Astrocyte of the spinal cord (primary cell): ENCODE measurements at places on chromosomes 12 and 14.

DNA sequence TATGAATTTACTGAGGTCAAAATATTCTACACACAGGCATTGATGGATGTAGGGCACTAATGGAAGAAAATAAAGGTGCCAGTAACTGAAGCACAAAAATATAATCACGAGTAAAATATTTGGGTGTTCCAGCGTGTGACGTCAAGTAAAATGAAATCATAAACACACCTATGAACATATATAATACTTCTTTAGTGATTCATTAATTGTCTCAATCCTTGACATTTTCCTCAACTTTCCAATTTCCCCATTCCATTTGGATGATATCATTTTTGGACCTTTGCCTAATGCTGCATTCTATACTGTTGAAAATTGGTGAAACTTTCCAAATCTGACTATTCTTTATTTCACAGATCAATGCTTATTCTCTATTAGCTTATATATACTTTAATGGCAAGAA, 649.3 kb downstream of the GALC start:
- no peak for DNase-seq

GRCh38 chr12:108309674-108310312, 29.3 kb downstream of the CMKLR1 start:
- no peak for DNase-seq

DNA sequence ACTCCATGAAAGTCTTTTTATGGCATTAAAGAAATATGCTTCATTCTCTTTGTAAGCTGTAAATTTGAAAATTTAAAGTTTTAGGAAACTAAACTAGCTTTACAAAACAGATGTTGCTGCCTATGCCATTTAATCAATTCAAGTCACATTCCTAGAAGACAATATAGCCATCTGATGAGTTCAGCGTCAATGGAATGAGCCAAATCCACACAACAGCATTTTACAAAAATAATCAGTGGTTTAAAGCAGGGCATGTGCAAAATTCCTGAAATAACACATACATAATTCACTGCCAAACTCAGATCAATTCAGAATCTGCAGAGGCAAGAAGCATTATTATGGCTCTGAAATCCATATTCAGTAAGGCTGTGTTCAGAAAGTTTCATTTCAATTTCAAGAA, 75.6 kb downstream of the MED13L start:
- DNase-seq = peak; percentile 37

DNA sequence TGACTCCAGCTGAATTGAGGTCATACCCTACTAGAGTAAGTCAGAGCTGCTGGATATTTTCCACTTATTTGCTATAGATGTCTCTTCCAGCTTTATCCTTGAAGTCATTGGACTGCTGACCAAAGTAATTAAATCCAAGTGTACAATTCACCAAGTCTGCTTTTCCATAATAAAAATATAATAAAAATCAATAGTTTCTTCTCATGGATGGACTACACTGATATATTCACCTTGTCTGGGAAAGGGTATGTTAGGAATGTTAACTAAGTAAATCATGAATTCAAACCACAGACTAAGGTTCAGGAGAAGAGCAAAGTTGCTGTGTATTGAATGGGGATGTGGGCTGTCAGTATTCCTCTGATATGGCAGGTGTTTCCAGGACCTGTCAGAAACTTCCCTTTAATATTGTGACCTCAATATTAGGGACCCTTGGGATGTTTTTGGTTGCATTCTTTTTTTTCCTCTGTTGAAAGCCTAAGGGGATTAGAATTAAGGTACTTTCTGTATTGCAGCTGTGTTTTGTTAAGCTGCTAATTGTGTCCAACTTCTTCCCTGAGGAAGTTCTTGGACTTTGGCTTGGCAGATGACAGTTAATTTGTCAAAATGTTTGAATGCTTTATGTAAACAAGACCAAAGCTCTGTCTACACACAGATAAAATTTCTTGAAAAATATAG, 284.0 kb downstream of the ATP23 start:
- DNase-seq = no peak

DNA sequence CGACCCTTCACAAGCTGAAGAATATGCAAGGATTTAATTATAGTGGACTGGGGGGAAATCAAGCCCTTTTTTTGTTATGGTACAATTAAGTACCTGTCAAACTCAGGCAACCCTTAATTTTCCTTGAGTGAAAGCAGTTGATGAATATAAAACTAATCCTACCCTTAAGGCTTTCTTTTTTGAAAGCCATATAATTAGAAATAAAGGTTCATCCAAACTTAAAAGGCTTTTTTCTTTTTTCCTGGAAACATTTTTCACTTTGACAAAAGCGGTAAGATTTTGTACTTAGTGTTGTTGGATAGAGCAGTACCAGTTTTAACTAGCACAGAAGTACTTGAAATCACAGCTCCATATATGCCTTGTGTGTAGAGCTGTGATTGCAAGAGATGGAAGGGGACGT, 91.9 kb upstream of the MANSC4 start:
- DNase-seq = no peak

- DNase-seq = peak; percentile 36
Observed at GRCh38 chr14:33127531-33127930, 188.9 kb downstream of the NPAS3 start.

DNA sequence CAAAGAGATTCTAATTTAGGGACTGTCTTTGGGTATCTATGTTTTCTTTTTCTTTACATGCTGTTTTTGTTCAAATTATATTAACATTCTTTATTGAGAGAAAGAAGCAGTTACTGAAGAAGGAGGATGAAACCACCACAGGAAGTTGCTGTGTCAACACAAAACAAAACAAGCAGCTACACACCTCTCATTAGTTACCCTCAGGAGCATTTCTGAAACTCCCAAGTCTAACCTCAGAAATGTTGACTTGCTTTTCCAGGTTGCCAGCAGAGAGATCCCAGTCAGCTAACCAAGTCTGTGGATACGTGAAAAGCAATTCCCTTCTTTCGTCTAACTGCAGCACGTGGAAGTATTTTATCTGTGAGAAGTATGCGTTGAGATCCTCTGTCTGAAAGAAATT, 33.5 kb downstream of the CLEC1A start:
- DNase-seq = no peak

DNA sequence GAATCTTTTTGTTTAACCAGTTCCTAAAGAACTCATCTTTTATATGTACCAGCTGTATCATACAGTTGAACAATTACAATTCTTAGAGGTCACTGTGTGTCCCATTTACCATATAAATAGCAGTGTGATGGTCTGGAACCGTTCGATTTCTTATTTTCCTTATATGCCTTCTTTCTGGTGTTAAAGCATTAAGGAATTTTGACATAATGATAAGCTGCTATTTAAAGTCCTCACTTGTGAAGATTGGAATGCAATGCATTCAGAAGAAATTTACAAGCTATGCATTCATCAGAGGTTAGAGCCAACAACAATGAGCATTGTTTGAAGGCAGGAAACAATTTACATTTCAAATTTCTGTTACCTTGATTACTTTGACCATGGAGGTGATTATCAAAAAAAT, 80.0 kb upstream of the PRICKLE1 start:
- peak; percentile 22 for DNase-seq

- DNase-seq = no peak
Observed at GRCh38 chr14:91722386-91722785, 9.5 kb downstream of the CATSPERB start.

DNA sequence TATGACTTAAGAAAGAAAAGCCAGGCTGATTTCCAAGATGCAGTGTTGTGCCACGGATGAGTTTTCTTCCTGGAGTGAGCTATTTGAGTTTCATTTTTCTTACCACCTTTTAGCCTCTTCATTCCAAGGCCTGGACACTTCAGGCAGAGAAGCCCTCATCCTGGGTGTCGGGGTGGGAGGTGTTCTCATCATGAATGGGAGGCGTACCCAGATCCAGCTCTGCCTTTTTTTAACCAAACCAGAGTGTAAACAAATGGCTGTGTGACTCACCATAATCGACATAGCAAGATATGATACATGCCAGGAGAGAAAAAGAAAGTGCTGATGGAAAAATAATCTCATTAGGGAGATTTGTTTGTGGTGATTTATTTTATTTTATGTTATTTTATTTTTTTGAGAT, 79.9 kb downstream of the ARF6 start:
- peak; percentile 92 for DNase-seq

DNA sequence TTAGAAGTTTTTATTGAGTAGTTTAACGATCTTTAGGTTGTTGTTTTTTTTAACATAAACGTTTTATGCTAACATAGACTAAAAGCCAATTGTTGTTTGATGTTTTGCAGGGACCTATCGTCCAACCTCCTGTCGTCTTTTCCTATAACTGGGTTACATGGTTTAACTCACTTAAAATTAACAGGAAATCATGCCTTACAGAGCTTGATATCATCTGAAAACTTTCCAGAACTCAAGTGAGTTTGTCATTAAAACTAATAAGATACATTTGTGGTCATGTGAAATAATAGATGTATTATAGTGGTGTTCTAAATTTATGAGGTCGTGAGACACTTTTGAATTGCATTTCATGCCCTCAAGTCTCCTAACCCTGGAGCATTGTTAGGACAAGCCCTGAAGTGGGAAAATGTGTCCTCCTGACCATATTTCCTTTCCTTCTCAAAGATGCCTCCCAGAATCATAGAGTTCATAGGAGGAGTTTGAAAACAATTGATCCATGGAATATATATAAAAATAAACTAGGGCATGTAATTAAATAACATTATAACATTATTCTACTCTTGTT, 84.9 kb downstream of the ZFC3H1 start:
- no peak for DNase-seq

DNA sequence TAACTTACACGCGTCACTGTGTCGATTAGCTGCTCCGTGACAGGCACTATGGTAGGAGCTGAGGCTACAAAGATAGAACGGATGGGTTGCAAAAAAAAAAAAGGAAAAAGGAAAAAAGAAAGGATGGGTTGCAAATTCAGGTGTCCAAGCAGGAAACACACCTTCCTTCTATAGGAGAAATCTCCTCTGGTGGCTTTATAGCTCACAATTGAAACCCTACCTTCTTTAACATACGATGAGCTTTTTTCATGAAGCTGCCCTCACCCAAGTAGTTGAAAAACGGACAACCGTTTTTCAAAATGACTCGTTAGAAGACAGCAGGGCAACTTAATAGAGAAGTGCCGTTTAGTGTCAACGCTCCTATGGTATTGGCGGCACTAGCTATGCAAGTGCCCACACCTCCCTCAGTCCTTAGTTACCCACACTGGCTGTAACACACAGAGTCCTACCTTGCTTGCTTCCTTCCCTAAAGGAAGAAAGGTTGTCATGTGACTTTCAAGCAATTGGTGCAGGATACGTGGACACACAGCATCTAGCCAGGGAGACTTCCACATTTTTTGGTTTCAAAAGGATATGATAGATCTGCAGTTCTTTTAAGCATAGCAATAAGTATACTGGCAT, 682 bp upstream of the TRIP11 start:
- DNase-seq = peak; percentile 35

- no peak for DNase-seq
Observed at GRCh38 chr12:131559517-131560516, 151.1 kb upstream of the SFSWAP start.

DNA sequence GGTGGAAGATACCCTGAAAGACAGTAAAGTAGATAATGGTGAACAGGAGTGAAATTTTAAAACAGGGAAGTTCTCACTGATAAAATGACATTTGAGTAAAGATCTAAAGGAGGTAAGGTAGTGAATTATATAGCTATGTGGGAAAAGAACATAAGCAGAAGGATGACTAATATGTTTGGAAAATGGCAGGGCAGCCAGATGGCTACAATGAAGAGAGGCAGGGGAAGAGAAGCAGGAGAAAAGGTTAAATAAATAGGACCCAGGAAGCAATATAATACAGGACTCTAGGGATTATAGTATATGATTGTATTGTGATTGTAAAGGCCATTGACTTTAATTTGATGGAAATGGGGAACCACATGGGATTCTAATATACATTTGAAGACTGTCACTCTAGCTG, 33.0 kb downstream of the SCFD1 start:
- peak; percentile 26 for DNase-seq

DNA sequence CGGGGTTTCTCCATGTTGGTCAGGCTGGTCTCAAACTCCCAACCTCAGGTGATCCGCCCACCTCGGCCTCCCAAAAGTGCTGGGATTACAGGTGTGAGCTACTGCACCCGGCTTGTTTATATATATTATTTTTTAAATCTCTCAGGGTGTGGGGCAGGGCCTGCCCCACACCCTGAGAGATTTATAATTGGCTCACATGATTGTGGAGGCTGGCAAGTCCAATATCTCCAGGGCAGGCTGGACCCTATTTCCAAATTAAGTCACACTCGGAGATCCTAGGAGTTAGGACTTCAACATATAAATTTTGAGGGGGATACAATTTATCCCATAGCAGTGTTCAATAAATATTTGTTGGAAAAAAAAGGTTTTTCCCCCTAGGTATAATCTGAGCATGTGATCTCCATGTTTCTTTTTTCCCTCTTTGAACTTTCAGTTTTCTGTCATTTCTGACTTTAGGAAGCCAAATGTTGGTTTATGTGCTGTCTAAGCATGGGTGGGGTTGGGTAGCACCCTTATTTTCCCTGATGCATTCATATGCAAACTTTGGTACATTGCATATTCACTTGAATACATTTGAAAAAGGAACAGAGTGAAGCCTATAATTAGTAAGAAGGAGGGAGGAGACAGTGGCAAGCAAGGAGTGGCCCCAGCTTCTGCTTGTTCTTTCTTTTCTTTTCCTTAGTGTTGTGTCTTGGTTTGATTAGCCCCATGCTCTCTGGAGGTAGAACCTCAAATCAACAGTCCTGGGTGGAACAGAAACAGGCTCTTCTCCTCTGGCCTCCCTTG, 8.7 kb upstream of the A2ML1 start:
- no peak for DNase-seq

DNA sequence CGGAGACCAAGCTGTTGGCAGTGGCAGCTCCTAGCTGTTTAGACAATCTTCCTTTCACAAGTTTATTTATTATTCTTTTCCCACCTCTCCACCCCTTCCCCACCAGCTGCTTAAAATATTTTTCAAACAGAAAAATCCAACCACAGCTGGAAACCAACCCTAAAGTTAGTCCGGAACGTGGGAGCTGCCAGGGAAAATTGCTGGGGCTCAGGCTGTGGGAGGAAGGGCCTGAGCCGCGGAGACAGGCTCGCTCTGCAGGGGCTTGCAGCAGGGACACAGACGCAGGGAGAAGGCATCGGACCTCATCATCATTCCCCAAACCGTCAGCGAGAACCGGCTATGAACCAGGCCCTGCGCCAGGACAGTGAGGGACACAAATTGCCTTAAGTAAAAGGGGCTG, 16.1 kb upstream of the TMEM106C start:
- peak; percentile 15 for DNase-seq

DNA sequence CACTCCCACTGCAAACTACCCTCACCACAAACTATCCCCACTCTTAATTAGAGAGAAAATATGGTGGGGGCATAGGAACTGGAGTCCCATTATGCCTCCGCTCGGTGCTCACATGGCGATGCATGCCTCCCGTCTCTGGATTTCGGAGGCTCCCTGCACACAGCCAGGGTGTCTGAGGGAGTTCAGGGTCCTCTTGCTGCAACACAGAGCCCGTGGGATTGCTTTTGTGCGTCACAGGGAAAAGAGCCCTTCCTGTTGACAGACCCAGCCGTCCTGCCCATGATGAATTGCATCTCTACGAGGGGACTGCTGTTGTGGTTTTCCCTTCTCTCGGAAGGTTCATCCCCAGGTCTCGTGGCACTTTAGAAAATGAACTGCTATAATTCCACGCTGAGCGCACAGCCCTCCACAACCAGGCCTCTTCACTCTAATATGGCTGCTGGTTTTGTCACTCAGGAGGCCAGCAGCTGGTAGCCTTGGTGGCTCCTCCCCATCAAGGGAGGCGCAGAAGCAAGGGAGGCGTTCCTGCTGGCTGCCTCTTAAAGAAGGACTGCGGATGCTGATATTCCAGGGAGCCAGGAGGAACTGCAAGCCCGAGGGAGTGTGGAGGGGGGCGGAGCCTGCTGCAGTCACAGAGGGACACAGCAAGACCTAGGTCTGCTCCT, 158.0 kb downstream of the KCNA5 start:
- peak; percentile 32 for DNase-seq

GRCh38 chr12:69524755-69525469, 54.7 kb downstream of the FRS2 start:
- DNase-seq = no peak
